ENCODE measurements at places on chromosomes 16 and 17. TPM values are rescaled to one million over a fixed set of nuclear protein-coding genes. Genes with fewer than 3 reads are reported as not detected.
A peak's percentile ranks its signal among the peaks of the same experiment; 100 is the strongest.

The GALR2 gene
- not detected for total RNA-seq

GRCh38 chr17:31743797-31744196 lies 115.2 kb downstream of the COPRS start:
- peak; percentile 34 for DNase-seq

DNA sequence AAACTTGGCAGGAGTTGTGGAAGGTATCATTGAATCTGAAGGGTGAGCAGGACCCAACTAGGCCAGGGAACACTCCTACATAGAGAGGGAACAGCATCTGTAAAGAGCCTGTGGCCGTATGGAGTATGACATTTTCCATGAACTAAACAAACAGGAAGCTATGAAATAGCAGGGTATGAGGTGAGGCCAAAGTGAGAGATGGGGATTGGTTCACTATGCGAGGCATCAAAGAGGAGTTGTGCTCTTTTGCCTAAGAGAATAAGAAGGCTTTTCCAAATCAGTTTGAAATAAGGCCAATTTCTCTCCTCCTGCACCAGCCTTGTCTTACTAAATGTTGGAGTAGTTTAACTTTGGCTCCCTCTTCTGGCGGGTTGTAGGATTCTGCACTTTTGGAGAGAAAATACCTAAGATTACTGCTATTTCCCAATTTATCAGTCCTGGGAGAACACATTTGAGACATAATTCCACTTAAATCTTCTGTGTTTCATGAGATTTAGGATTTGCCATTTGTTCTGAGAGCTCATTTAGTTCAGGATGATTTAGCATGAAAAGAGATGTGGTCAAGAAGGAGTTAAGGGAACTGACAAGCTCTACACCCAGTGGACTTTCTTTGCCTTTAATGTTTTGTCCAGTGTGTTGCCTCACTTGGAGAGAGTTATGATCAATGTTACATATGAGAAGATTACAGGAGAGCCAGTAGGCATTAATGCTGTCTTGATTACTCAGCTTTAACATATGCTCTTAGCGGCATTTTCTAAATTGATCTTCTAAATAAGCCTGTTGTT lies 55.4 kb downstream of the TNRC6C start:
- DNase-seq = peak; percentile 75

GRCh38 chr17:14733376-14733775 lies 432.5 kb downstream of the HS3ST3B1 start:
- DNase-seq = no peak

GRCh38 chr17:34445101-34445500 lies 82.1 kb upstream of the CCL1 start:
- no peak for DNase-seq

DNA sequence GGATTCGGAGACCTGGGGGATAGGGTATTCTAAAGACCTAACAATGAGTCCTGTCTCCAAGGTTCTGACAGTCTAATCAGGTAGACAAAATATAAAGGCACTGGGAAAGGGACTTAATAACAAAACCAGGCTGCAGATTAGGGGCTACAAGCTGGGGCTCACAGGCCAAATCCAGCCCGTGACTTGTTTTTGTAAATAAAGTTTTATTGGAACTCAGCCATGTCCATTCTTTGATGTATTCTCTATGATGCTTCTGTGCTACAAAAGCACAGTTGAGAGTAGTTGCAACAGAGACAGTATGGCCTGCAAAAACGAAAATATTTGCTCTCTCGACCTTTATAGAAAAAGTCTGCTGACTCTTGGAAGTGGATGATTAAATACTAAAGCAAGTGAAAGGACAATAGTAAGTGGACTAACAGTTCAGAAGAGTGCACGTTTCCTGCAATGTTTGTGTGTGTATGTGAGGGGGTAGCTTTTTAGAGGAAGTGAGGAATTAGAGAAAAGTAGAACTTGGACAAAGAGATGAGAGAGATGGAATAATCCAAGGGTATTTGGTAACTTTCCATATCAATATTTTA lies 115.4 kb upstream of the ZFHX3 start:
- no peak for DNase-seq

The OTOP2 gene
- not detected for total RNA-seq

DNA sequence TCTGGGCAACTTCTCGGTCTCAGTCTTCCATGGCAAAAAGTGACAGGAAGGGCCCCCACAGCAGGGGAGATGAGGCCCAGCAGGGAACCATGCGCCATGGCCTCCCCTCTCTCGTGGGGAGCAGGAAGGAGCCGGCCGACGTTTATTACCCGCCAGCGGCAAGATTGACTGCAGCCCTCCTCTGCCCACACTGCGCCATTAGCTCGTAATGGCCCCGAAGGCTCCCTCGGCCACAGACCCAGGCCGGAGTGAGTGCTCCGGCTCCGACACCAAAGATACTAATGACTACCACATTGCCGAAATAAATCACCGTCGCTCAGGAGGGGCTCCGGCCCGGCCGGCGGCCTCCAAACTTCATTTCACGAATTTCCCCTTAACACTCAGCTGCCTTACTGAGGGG lies 226.9 kb downstream of the C16orf78 start:
- peak; percentile 14 for DNase-seq

- peak; percentile 51 for DNase-seq
Measured at GRCh38 chr16:6016530-6017184, 919.1 kb upstream of the EEF2KMT start.

Data from lung (tissue), 17 donors.